ENCODE measurements at places on chromosomes 5 and 9.

- DNase-seq: no peak
Observed at GRCh38 chr9:135516132-135516860, 4.9 kb upstream of the LCN1 start.

DNA sequence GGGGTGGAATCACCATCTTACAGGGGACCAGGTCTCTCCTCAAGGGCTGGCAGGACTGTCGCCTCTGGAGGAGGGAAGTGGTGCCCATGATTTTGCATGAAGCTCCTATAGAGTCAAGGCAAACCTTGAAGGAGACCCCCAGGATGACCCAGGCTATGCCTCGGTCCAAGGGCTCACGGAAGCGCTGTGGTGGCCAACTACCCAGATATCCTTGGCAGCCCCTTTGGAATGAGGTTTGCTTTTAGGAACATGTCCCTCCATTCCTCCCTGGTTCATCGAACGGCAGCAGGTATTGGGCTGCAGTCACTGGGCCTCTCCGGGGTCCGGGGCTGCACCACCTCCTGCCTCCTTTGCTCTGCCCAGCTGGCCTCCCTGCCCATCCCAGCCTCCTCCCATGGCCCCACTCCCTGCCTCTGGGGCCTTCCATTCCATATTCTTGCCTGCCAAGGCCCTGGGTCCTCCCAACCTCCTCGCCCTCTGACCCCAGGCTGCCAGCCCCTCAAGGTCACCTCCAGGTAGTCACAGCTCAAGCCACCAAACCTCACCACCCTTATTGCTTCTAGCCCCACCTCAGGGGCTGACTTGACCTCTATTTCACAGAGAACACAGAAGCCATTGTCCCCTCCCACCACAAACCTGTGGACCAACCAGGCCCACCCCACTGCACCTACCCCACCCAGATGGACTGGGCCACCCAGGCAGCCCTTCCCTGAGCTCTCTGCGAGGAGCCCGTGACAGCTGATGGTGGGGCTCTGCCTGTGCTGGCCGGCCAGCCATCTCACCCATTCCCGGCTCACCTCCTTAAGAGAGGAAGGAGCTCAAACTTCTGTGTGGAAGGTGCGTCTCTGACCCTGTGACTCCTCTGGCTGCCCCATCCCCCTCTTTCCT lies 3.6 kb upstream of the IL3 start:
- no peak for DNase-seq

GRCh38 chr9:116163293-116164055 lies 9.9 kb downstream of the PAPPA start:
- DNase-seq: no peak

DNA sequence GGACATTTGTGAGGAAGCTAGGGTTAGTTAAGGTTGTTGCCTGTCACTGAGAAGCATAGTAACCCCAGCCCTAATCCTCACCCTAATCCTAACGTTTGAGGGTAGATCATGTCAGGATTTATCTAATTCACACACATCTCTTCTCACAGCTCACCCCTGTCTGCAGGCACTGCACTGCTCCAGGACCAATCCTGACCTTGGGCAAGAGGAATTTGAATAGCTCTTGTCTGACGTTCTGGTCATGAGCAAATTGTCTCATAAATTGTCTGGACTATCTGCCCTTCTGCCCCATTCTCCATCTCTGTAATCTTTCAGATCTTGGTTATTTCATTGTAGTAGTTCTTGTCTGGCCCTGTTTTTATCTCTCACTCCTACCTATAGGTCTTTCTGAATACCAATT lies 18.7 kb downstream of the CRHBP start:
- no peak for DNase-seq

DNA sequence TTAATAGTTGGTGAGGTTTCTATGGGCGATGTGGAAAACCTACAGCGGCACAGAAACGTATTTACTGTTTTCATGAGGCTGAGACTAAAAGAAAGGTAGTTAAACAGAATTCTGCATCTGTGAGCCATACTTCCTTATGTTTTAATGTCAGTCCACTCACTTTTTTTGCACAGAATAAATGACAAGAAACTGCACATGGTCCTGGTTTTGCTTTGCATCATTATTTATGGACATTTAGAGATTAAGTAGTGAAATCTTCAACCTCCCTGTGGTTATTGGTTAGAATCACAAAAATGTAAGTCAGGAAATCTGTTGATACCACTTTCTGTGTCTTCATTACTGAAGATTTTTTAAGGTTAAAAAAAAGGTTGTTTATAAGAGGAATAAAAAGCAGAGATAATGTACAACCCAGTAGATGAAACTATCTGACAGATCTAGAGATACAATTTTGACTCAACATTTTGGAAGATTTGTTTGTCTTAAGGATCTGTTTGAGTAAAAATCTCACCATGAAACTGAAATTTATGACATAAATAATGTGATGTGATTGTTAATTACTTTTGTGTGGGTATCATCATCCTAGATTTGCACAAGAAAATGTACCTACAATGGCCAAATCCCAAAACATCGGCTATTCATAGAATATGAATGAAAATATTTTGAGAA lies 2.4 kb downstream of the PRR16 start:
- no peak for DNase-seq

GRCh38 chr9:87401681-87402080 lies 96.0 kb upstream of the DAPK1 start:
- DNase-seq: no peak

DNA sequence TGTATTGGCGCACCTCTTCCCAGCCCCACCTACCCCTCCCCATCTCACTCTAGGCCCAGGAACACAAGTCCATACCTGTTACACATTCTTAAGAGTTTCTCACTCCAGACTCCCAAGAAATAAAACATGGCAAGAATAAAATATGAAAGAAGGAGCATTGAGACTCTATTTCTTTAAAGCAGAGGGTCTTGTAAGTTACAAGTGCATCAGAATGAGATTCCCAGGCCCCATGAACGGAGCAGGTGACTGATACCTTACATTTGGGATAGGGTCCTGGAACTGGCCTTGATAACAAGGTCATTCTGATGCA lies 5.7 kb downstream of the EGR1 start:
- DNase-seq: no peak

DNA sequence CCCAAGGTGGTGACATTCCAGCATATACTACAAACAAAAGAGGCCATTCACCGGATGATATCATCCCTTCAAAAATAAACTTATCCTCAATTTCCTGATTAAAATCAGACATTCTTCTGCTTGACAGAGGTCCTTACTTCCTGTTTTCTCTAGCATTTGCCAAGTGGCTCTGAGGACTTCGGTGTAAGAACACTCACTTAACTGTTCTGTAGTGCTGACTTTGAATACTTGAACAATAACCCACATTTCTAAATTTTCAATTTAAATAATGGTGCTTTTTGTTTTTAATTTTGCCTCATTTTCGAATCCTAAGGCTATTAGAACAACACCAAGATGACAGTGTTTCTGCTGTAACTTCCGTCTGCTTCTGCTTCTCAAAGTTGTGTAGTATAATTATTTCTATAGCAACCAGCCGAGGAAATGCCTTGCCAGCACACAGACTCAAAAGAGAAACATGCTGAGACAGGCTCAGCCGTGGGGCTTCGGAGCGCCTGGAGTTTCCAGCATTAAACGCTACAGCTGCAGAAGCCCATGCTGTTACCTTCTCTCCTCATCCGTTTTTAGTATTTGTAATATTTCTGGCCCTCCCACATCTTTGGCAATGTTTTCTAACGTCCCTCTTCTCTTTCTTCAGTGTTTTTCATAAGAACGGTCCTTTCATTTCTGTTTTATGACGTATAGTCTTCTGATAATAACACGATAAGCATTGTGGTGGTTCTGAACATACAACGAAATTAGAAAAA lies 19.5 kb upstream of the ANXA1 start:
- no peak for DNase-seq

DNA sequence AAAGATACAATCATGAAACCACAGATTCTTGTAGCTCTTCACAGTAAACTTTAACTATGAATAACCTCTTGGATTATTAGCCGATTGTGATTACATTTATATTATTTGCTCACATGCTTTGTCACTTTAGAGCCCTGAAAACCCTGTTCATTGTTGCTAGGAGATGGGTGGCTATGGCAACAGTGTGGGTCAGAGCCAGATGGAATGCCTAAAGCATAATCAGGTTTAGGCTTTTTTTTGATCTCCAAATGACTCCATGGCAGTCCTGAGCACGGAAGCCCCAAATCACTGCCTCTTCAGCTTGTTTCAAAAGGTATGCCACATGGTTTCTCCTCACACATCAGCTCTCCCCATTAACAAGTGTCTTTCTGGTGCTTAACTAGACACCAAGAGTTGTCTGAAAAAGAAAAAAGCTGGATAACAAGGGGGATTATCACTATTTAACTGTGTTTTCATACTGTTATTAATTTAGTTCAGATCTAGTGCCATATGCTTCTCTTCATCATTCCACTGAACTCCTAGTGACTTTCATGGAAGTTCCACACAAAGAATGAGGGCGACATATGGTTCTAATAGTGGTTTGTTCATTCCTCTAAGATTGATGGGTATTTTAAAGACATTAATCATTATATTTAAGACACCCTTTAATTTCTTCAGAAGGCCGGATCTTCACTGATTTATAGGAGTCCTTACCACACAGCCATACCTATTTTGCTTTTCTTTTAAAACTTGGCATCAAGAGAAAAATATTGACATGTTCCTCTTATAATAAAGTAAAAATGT lies 88.8 kb upstream of the PAM start:
- no peak for DNase-seq

DNA sequence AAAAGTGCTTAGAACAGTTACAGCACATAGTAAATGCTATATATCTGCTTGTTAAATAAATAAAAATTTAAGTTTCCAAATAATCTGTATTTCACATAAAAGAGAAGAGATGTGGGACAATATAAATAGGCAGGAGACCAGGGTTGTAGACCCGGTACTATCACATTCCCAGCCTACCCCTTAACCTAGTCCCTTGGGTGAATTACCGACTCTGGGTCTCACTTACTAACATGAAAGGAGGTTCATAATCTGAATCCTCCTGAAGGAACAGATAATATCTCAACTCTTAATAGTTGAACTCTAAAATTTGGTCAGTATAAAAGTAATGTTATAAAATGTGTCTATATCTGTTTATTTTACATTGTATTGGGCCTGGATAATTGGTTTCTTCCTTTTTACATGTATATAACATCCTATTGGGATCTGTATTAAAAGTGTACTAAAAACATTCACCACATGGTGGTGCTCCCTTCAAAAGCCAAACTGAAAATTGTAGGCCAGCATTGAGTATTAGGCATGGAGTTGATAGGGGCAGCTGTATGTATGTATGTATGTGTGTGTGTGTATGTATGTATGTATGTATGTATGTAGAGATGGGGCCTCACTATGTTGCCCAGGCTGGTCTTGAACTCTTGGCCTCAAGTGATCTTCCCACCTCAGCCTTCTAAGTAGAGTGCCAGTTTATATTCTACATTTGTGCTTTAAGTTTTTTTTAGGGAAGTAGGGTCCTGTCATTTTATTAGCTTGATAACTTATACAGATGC lies 64.2 kb upstream of the ABL1 start:
- DNase-seq: peak; percentile 37

DNA sequence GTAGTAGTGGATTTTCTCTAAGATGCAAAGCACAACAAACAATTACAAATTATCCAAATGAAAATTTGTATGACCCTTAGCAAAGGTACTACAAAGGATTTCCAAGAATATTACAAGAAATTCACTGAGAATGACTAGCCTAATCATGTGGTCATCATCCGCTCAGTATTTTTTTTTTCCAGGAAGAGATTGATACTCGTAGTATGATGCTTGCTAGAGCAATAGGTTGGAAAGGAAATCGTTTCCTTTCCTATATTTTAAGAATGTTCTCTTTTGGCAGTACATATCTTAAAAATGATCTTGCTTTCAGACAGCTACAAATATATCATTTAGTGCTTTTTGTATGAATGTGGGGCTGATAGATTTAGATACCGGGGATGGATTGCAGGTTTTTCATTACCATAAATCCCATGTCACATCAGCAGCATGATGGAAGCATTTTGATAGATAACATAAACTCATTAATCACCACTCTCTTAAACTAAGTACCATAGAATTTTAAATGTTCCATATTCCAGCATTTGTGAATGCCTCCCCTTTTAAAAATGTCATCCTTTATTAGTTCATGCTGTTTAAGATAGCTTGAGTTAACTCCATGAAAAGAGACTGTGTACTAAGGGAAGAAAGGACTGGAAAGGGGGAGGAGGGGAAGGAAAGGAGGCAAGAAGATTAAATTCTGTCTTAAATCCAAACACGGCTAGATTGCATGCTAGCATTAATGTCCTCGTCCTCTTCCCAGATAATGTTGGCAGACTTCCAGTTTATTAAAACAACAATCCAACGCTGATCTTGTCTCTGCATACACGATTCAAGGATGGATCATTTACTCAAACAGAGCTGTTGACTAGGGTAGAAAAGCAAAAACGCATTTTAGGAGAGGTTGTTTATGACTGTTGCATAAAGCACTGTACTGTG lies 311.7 kb upstream of the ZNF608 start:
- no peak for DNase-seq

GRCh38 chr5:138469540-138470321 lies 4.5 kb downstream of the EGR1 start:
- peak; percentile 84 for DNase-seq

DNA sequence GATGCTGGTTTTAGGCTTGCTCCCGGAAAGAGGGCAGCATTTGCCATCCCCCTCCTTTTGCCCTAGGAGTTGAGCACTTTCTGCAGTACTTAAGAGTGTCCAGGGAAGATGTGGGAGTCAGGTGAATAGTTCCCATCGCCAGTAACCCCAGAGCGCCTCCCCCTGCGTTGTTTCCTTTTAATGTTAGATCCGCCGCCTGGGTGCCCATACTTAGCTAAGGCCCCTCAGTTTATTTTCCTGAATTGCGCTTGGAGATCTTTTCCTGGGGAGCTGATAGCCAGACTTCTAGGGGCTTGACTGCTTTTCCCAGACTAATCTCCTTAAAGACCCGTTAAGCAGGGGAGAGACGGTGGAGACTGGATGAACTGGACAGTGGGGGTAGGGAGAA lies 377 bp upstream of the PCDHAC2 start:
- DNase-seq: no peak

DNA sequence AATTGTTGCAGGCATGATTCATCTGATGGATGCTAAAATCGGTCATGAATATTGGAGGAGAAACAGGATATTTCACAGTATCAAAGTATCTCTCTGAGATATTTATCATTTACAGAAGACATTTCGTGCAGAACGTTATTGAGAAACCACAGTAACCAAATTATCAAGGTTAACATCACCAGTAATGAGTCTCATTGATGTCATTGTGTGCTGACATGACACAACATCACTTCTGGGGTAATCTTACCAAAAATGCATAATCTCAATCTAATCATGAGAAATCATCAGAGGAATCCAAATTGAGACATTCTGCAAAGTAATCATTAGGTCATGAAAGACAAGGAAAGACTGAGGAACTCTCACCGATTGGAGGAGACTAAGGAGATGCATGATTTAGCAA lies 42.7 kb downstream of the C5orf22 start:
- no peak for DNase-seq

- no peak for DNase-seq
Observed at GRCh38 chr9:4980086-4980727, 4.9 kb upstream of the JAK2 start.

GRCh38 chr9:36749461-36749860 lies 176.8 kb downstream of the MELK start:
- no peak for DNase-seq

- DNase-seq: no peak
Observed at GRCh38 chr9:85528142-85528541, 213.6 kb downstream of the AGTPBP1 start.
